ENCODE measurements at places on chromosomes 1 and 21.

GRCh38 chr1:220884109-220884980, 5.1 kb downstream of the HLX start:
- DNase-seq = no peak

DNA sequence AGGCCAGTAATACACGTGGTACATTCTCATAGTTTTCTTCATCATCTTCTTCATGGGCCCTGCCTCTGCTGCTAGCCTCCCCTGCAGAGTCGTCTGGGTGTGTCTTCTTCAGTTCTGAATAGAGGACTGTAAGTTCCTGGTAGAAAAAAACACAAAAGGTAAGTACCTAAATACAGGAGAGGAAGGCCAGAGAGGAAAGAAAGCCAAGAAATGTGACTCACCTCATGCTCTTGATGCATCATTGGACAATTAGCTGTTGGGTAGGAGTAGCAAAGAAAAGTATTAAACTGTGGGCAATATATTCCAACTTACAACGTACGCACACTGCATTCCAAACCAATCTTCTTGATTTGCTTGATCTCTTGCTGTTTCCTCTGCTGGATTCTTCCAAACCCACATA, 21.8 kb downstream of the FCRL3 start:
- no peak for DNase-seq

DNA sequence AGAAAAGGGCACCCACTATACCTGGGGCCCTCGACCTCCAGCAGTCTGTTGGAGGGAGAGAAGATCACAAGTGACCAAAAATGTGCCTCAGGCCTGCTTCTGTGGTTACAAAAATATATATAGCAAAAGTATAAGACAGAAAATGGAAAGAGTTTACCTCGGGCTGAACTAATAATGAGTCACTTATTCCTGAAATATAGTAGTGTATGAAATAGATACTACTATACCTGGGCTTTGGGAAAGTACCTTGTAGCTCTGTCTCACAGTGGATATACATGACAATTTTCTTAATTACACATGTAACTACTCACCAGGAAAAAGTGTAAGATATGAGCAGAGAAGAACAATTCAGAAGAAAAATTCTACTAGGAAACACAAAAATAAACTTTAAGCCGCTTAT, 7.3 kb upstream of the APCS start:
- DNase-seq = no peak

DNA sequence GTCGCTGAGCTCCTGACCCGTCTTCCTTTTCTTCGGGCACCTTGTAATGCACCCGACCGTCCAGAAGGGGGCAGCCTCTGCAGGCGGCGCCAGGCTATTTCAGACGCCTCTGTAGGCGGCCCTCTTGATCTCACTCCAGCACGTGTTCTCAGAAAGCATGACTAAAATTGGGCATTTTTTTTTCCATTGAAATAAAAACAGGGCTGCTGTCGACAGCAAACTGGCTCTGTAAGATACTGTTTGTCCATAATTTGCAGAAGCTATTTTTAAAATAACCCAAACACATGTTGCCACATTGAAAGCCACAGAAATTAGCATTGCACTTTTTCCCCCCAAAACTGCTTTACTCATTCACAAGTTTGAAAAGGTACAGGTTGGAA, 78.0 kb downstream of the STUM start:
- peak; percentile 55 for DNase-seq

DNA sequence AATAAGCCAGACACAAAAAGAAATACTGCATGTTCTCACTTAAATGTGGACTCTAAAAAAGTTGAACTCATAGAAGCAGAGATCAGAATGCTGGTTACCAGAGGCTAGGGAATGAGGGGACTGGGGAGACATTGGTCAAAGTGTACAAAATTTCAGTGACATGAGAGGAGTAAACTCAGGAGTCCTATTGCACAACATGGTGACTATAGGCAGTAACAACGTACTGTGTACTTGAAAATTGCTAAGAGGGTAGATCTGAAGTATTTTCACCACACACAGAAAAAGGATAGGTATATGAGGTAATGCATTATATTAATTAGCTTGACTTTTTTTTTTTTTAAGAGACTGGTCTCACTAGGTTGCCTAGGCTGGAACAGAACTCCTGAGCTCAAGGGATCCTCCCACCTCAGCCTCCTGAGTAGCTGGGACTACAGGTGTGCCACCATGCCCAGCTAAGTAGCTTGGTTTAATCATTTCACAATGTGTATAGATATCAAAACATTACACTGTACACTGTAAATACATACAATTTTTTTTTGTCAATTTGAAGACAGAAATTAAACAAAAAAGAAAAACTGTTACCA, 7.4 kb downstream of the ZNF496 start:
- no peak for DNase-seq

- no peak for DNase-seq
Observed at GRCh38 chr1:248860007-248860406, 1.1 kb upstream of the ZNF692 start.

GRCh38 chr1:109640285-109640865, 15.5 kb upstream of the GSTM4 start:
- peak; percentile 93 for DNase-seq

DNA sequence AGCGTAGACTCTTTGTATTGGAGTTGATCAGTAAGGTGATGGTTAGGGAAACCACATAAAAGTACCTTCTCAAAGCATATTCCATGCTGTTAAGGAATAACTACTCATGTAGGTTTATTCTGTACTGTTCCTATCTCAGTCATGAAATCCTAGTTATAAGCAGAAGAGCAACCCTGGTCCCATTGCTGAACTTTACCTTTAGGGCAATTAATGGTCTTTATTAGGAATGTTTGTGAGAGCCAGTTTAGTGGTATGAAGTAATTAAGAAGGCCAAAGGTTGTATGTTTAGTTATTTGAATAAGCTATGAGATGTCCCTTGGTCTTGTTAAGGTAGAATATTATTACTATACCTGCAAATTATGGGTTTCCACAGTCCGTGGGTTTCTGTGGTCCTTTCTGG, 44.0 kb downstream of the ACP6 start:
- DNase-seq = no peak

DNA sequence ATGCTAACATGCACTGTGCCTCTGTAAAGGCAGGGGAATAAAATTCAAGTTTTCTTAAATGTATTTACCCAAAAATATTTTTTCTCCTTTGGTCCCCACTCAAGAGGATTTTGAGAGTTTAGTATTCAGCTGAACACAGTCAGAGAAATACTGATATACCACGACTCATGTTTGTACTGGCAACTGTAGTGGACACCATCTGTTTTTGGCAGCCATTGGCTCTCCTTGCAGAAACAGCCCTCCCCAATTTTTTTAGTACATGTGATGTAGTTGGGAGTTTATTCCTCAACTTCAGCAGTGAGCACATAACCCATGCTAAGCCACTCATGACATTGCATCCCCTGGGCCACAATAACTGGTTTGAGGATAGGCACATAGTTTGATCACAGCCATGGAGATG, 154.8 kb upstream of the POU3F1 start:
- no peak for DNase-seq

DNA sequence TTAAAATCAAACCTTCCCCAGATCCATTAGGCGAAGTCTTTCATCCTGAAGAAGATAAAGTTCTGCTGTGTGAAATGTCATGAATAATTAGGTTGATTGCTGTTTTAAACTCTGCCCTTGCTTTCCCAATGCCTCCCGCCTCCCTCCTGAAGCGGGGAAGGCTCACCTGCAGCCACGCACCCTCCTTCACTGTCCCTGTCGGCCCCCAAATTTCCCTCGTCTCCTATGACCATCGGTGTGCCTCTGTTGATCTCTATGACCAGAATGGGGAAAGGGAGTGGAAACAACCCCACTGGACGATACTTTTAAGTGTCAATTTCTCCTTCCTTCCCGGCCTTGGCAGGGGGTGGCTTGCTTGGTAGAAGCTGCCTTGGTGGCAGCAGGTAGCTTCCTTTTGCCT, 35.1 kb downstream of the LHX4 start:
- DNase-seq = no peak

GRCh38 chr1:20192364-20192763, 6.0 kb upstream of the PLA2G2C start:
- no peak for DNase-seq

DNA sequence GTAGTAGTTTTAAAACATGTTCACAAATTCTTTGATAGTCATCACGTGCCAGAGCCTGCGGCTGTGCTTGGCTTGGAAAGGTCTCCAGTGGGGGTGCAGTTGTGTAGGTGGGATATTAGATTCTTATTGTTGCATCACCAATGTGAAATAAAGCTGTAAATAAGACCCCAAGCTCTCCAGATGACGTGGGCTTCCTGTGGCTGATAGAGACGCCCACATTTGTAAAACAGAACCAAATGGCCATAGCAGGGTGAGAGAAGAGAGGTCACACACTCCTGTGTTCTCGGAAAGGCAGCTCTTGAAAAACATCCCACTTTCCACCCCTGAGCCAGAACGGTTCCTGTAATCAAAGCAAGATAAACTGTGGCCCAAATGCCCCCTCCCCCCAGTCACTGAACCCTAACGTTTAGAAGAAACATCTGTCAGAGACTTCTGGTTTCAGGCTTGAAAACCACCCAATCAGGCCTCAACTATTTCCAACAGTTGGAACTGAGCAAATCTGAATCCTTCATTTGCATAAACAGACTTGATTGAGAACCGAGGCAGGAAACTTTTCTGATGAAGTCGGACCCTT, 6.6 kb upstream of the NTPCR start:
- DNase-seq = no peak

GRCh38 chr21:29737186-29737585, 202.6 kb downstream of the GRIK1 start:
- DNase-seq = no peak

DNA sequence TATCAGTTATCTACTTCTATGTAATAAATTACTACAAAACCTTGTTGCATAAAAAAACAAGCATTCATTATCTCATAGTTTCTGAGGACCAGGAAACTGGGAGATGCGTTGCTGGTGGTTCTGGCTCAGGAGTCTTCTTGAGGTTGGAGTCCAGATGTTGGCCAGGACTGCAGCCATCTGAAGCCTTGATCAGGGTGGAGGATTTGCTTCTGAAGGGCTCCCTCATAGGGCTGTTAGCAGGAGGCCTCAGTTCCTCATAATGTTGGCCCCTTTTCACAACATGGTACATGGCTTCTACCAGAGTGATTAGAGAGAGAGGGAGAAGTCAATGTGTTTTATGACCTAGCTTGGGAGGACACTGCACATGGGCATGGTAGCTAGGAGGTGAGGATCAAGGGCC, 137.4 kb downstream of the CNIH3 start:
- DNase-seq = no peak

- DNase-seq = no peak
Observed at GRCh38 chr1:64495878-64496277, 25.9 kb downstream of the CACHD1 start.

GRCh38 chr1:221687836-221688487, 53.9 kb downstream of the DUSP10 start:
- DNase-seq = no peak

DNA sequence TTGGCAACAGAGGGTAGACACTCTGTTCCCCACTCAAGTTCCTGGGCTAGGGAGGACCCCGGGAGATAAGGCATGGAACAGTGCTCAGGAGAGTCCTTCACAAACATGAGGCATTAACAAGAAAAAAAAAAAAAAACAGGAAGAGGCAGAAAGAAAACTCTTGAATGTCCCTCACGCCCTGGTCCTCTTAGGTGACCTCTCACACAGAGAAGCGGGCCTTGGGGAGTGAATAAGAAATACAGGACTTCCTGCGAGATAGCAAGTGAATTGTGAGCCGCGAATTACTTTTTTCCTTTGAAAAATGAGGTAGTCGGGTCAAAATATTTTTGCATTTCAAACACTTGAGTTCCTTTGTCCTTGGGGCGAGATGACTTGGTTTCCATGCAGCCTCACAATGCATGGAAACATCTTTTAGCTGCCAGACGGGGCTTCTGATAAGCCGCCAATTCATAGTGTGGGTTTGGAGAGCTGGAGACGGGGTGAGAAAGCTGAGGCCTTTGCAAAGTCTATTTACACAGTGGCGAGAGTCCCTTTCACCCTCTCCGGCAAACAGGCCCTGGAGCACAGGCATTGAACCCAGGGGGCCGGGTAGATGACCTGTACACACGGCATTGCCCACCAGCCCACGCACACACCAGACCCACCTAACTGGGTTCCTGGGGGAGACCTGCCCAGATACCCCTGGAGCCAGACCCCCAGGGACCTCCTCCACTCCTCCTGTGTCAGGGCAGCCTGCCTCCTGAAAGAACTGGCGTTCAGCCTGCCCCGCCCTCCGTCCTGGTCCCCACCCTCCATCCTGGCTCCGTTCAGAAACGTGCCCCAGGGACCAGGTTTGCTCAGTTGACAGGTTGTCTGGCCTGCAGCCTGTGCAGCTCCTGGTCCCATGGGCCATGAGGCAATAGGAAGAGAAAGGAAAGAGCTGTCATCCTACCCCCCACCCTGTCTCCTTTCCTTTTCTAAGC, 192.3 kb downstream of the PRDM16 start:
- no peak for DNase-seq

DNA sequence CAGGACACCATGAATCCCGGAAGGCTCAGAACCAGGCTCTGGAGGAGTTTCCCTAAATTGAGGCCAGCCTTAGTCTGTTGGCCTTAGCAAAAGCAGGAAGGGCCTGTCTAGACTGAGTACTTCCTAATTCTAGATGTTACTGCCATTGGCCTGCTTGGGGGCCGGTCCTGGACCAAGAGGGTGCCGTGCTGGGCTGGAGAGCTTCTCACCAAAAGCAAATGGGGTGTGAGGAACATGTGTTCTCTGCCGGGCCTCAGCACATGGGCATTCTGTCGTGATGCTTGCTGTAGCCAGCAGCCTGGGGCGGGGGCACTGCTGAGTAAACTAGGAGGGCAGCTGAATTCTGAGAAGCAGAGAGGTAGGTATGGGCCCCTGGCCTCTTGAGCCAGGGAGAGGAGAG, 35.7 kb upstream of the MAN1C1 start:
- DNase-seq = no peak

DNA sequence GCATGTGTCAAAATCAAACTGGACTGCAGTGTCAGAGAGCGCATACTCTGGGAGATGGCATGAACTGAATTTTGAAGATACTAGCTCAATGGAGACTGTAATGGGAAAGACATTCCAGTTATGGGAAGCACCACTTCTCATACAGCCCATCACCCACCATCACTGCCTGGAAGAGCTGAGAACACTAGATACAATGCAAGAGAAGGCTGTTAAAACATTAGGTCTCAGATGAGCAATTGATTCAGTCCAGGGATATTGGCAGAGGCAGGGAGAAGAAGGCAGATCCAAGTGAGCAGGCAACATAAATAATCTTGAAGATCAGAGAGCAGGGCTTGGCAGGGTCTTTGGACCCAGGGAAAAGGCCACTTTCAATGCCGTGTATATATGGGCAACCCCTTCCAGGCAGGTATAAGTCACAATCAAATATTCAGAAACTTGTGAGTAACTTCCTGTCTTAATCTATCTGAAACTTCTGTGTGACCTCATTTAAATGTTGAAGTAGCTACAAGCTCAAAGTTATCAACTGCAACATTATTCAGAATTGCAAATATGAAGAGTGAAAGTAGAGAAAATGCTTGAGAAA, 290.3 kb upstream of the SGIP1 start:
- no peak for DNase-seq

GRCh38 chr1:177479600-177479999, 308.8 kb downstream of the BRINP2 start:
- DNase-seq = no peak

GRCh38 chr21:39000496-39000895, 182.8 kb downstream of the PSMG1 start:
- no peak for DNase-seq

- peak; percentile 49 for DNase-seq
Observed at GRCh38 chr1:155173478-155174323, at the start of gene TRIM46. TSS of gene TRIM46 (plus strand) at chr1:155173849. CDS start at chr1:155173967, 118 bp downstream.

GRCh38 chr1:179043907-179044306, 18.2 kb downstream of the FAM20B start:
- no peak for DNase-seq
